ENCODE measurements at places on chromosomes 2 and 18. TPM values are rescaled to one million over a fixed set of nuclear protein-coding genes. Genes with fewer than 3 reads are reported as not detected.

- DNase-seq = no peak
Observed at GRCh38 chr2:139924070-139924469, 1143.9 kb upstream of the NXPH2 start.

DNA sequence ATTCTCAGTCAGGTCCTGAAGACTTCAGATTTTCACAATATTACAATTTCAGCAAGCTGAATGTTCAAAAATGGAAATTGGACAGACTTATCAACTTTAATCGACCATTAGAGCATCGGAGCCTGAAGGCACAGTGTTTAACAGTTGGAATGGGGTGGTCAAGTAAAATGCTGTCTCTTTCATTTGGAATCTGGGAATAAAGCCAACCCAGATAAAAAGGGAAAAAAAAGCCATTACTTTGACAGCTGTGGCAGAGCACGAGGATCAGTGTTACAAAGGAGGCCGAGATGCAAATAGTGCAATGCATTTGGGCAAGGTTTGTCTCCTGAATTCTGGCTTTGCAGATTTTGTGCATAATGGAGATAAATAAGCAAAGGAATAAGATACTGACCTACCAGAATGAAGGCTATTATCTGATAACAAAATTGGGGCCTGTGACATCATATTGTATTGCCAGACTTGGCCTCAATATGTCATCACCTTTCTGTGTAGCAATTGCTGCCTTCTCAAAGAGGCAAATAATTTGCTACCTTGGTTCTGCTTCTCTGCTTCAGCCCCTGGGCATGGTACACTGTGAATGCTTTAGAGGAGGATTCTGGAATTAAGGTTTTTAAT, 277.5 kb upstream of the KLHL29 start:
- DNase-seq = peak; percentile 32

DNA sequence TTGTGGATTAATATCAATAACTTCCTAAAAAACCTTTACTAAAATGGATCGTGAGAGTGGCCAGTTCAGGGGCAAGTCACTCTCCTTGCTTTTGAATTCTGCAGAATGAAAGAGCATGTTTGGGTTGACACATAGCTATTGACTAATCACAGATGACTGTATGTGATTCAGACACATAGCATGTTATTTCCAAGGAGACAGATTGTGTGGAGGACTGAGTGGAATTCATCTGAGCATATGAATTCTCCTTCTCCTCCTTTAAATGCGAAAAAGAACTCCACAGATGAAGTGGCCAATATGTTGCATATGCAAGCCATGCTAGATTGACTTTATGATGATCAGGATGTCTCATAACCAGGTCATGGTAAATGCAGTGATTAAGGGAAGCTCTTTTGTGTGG, 249.4 kb upstream of the FAM98A start:
- DNase-seq = no peak

DNA sequence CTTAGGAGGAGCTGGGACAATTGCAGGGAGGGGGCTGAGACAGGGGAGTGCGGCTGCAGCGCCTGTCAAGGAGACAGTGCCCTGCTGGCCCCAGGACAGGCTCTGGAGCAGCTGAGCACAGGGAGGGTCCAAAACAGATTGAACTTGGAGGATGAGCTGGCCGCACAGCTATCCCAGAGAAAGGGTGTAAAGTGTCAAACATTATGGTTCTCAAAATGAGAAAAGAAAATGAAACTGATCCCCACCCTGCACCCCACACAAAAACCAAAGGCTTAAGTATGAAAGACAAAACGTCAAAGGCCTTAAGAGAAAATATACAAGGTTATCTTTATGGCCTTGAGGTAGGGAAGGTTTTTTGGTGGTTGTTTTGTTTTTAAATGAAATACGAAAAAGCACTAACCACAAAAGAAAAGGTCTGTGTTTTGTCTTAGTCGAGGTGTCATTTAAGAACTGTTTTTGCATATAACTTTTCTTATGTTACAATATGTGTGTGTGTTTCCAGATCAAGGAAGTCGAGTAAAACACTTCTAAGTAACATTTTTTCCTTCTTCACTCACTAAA, 111.8 kb downstream of the HDAC4 start:
- DNase-seq = no peak

- peak; percentile 77 for DNase-seq
Observed at GRCh38 chr18:31101183-31102024, 817 bp downstream of the DSC2 start.

DNA sequence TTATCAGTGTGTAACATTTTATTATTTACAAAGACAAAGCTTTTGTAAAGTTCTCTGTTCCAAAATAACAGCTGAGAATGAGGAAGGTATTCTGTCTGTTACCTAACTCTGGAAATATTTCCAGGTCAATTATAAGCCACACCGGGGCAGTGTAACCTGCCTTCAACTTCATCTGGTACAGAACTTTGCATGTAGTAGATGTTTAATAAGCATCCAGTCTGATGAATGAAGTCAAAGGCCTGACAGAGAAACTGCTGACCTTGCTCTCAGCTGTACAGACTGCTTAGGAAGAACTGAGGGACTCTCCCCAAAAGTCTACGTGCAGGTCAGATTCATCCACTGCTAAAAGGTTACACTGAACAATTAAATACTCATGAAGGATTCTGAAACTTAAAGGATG, 43.3 kb downstream of the WDFY1 start:
- no peak for DNase-seq

DNA sequence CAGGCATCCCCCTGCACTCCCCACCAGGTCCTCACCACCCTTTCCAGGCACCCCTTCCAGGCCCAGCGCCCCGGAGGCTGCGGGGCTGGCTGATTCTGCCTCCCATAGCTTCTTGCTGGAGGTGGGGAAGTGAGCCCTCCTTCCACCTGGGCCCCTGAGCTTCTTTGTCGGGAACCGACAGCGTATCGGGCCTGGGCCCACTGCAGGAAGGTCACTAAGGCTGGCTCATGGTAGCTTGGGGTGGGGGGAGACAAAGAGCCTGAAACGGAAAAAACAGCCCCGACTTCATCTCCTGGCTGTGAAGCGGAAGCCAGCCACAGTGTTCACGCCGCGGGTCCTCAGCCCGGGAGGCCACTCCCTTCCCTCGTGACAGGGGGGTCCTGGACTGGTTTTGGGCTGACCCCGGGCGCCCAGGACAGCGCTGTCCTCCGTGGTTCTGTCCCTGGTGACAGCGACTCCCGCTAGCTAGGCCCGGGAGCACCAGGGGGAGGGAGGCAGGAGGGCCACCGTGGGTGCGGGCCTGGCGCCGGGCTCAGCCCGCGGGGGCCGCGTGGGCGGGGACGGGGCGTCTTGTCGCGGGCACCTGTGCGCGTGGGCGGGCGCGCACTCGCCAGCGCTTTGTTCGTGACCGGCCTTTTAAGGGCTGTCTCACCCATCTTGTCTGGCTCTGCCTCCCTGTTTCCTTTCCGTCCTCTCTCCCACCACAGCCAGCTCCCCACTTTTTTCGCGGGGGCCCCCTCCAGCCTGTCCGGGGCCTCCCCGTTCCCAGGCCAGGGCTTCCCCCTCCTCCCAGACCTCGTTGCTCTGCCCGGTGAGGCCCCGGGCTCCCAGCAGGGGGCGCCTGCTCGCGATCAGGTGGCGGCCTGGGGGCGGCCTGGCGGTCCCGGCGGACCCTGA, 64.9 kb downstream of the DNMT3A start:
- peak; percentile 76 for DNase-seq

DNA sequence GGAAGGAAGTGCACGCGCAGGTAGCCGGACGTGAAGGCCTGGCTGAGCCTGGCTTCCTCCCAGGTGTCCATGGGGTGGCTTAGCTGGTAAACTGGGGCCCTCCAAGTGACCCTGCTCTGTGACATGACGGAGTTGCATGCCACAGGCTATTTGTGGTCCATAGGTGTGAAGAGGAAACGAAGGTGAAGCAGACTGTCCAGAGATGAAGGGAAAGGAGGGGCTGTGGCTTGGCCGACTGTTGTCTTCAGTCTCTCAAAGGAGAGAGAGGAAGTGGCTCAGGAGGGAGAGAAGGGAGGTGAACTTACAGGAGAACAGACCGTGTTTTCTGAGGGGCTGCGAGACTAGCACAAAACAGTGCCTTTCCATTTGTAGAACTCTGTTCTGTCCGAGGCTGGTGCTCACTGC, 19.3 kb downstream of the INPP5D start:
- DNase-seq = no peak

DNA sequence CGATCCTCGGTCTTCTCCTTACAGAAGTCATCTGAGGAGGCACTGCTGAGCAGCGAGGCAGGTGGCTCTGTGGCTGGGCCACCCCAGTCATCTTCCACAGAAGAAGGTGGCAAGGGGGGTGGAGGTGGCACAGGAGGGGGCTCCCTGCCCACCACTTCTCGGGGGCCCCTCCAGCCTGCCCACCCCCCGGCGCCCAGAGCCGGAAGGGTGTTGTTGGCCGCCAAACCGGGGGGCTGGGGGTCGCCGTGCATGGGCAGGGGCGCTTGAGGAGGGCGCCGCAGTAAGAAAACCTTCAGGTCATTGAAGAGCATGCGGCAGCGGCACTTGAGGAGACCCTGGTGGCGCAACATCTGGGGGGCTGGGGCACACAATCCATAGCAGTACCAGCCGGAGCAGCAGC, 2.5 kb downstream of the MARCHF4 start:
- no peak for DNase-seq

DNA sequence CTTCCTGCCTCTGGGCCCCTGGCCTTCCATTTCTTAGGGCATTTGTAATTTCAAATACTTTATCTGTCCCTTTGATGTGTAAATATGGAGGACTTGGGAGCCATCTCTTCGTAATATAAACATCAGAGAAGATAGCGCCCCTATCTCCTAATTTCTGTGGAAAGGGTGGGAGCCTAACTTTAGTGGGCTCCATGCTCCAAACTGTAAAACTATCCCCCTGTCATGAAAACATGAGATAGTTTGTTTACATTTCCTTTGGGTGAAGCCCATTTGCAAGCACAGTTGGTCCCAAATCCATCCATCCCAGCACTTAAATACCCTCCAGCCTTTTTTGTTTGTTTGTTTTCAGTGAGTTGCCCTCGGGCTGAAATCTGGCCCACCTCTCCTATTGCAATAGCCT, 782.6 kb upstream of the FSHR start:
- DNase-seq = no peak

DNA sequence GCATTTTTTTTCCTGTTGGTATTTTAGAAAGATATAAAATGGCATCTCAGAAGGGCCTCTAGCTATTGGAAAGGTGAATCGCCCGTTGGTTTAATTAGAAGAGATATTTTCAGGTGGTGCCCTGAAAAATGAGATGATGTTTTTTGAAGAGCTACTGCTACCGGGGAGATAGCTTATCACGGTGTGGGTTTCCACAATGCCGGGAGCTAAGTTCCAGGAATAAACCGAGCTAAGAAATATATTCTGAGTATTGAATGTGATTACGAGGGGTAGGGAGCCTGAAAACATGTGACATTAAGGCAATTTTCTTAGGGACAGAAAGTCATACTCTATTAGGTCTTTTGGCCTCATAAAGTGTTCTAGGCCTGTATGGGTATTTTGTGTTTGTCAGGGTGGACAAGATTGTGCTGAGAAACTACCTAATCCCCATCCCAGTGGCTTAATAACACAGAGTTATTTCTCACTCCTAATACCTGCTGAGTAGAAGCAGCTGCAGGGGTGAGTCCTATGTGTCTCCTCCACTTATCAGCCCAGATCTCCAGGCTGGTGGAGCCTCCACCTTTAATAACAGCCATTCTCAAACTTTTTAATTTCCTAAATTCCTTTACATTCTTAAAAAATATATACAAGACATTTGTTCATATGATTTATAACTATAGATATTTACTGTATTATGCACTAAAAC, 150.2 kb downstream of the LRRTM1 start:
- no peak for DNase-seq

SCYGR1 gene
- total RNA-seq = not detected

C1GALT1C1L gene
- total RNA-seq = 1.4 TPM

PRSS56 gene
- total RNA-seq = not detected

REG3G gene
- 0.43 TPM for total RNA-seq

- no peak for DNase-seq
Observed at GRCh38 chr2:71907503-71907902, 240.2 kb downstream of the CYP26B1 start.

ZDBF2 gene
- 13.7 TPM for total RNA-seq

DNA sequence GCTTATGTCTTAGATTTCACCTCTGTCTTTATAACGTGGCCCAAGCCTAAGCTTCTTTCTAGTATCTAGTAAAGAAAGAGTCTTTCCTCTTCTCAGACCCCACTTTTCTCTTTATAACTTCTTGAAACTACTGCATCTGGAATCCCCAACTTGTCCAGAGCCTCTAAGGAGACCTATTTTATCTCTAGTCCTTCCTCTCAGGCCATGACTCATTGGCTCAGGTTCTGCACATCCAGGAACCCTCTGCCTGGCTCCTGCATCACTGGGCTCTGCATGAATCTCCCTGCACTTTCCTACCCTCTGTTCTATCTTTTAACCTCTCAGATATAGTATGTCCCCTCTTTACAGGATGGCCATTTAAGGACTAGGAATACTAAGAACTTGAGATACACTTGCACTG, 124.7 kb downstream of the DNAH6 start:
- no peak for DNase-seq

- no peak for DNase-seq
Observed at GRCh38 chr18:46706968-46707367, 49.9 kb downstream of the ST8SIA5 start.

GRCh38 chr2:205405752-205406151, 276.5 kb upstream of the NRP2 start:
- DNase-seq = no peak
